ENCODE measurements at places on chromosomes 16 and 17.

- no peak for DNase-seq
Observed at GRCh38 chr16:389352-389751, 7.6 kb upstream of the PGAP6 start.

GRCh38 chr17:31704483-31704882 is 154.6 kb downstream of the COPRS start:
- peak; percentile 40 for DNase-seq

GRCh38 chr16:65543781-65544740 is 422.2 kb upstream of the CDH11 start:
- no peak for DNase-seq

- no peak for DNase-seq
Observed at GRCh38 chr17:27968206-27968732, 74.2 kb upstream of the NLK start.

GRCh38 chr16:20674684-20675487 is 22.6 kb downstream of the ACSM1 start:
- peak; percentile 10 for DNase-seq

- peak; percentile 18 for DNase-seq
Observed at GRCh38 chr17:36705874-36706731, 104.7 kb downstream of the MRM1 start.

GRCh38 chr17:73586275-73586832 is 57.9 kb downstream of the SDK2 start:
- DNase-seq = peak; percentile 85

DNA sequence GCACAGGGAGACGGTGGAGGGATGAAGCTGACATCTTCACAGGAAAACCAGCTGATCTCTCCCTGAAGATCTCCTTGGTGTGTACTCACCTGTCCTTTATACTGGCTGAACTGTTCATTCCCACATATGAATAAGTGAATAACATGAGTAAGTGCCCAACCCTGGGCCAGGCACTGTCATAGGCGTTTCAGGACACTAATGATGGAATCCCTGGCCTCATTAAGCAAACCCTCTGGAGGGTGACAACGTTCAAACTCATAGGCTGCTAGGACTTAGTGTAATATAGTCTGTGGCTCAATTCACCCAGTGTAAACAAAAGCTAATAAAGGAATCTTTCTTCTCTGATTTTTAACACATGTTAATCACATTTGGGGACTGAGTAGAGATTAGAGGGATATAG is 24.5 kb downstream of the GAS7 start:
- no peak for DNase-seq

DNA sequence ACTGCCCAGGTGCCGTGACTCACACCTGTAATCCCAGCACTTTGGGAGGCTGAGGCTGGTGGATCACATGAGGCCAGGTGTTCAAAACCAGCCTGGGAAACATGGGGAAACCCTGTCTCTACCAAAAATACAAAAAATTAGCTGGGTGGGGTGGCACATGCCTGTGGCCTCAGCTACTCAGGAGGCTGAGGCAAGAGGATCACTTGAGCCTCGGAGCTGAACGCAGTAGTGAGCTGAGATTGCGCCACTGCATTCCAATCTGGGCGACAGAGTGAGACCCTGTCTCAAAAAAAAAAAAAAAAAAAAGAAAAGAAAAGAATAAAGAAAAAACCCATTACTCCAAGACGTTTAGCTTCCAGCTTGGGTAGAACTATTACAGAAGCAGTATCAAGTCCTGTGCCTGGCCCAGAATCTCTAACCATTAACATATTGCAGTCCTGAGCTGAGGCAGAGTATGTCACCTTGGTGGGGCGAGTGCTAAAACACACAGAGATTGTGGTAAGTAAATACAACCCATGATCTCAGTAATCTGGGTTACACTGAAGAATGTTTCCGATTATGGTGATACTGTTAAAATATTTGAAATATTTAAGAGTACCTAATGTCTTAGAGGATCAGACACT is 23.2 kb upstream of the CFAP20 start:
- DNase-seq = no peak

DNA sequence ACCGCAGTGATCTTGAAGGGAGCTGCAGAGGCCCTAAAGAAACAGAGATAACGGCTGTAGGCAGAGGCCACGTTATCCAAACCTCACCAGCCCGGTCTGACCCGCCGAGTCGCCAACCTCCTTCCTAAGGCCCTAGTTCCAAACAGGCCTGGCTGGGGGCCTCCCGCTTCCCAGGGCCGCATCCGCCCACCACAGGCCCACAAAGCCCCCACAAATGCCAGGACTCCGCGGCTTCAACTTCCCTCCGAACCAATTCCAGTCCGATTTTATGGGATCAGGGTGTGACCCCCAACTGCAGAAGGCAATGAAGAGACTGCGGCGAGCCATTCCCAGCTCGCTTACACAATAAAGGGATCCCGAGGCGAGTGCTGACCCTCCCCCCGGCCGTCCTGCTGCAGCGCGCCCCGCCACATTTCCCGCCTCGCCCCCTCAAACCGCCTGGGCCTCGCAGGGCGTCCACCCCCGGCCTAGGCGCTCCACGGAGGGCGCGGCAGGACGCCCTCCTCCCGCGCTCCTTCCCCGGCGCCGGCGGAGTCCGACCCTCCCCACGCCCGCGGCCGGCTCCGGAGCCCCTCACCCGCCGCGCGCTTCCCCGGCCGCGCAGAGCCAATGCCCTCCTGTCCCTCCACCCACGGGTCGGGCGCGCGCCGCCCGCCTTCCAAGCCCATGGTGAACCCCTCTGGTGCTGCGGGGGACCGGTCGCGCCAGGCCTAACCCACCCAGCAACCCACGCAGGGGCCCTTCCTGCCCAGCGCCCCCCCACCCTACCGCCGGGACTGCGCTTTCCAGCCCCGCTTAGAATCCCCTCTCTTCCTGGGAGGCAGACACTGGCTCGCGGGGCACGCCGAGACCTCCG is 926 bp downstream of the MYH10 start:
- DNase-seq = peak; percentile 52

- peak; percentile 68 for DNase-seq
Observed at GRCh38 chr17:48491527-48492273, 39.1 kb downstream of the HOXB1 start.

GRCh38 chr17:10177131-10177912 is 21.1 kb downstream of the GAS7 start:
- DNase-seq = no peak

DNA sequence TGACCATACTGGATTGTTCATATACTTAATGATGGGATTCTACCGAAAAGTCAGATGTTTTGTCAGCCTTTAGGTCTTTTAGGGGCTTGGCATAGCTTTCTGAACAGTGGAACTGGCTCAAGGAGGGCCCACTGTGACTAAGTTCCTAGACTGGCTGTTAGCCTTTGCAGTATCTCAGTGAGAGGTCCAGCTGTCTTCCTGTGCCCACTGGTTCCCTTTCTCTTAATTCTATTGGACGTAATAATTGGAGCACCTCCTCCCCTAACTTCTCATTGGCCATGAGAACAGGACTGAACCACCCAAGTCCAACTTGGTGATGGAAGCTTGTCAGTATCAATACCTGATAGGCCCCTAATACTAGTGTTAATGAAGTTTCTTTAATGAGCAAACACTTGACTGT is 13.5 kb downstream of the KPNA2 start:
- DNase-seq = no peak

DNA sequence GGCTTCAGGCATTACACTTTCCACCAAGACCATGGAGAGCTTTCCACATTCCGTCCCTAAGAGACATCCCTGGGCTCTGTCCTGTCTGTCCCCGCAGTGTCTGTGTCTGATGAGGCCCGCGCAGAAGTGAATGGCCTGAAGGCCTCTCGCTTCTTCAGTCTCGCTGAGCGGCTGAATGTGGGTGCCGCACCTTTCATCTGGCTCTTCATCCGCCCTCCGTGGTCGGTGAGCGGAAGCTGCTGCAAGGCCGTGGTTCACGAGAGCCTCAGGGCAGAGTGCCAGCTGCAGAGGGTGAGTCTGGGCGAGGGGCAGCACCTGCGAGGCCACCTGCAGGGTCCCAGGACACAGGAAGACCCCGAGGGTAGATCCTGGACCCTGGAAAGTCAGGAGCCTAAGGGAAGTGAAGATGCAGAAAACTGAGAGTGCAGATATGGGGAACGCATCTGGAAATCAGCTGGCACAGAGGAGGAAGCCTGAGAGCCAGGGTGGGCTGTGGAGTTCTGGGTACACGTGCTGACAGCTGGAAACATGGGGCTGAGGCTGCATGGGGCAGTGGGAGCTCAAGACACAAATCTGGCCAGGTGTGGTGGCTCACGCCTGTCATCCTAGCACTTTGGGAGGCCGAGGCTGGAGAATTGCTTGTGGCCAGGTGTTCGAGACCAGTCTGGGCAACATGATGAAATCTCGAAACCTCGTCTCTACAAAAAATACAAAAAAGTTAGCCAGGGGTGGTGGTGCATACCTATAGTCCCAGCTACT is 8.0 kb downstream of the CCNF start:
- DNase-seq = no peak

GRCh38 chr16:4272114-4272956 is 488 bp downstream of the TFAP4 start:
- DNase-seq = peak; percentile 84

GRCh38 chr16:1530883-1531637 is 2.4 kb upstream of the TMEM204 start:
- DNase-seq = peak; percentile 68

DNA sequence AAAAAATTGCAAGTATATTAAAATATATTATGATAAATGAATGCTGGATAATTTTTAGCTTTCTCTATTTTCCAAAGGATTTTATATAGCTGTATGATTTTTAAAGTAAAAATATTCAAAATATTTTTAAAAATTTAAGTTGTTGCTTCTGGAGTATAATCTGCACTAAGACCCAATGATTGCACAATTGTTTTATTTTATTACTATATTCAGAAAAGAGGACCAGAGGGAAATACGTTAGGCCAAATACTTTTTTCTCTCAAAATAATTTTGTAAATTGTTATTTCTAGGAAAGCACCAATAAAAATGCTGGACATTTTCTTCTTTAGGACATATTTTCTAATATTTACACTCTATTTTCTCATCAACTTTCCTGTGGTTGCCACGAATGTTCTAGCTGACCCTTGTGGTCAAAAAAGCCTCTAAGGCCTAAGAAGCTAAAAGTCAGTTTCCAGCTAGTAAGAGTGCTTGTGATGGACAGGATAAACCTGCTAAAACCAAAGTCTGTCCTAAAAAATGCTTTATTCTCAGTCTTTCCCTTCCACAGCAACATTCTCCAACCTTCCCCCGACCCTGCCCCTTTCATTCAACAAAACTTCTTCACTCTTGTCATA is 31.2 kb downstream of the MMD start:
- no peak for DNase-seq

- no peak for DNase-seq
Observed at GRCh38 chr17:73390851-73391250, 79.0 kb upstream of the CDC42EP4 start.

DNA sequence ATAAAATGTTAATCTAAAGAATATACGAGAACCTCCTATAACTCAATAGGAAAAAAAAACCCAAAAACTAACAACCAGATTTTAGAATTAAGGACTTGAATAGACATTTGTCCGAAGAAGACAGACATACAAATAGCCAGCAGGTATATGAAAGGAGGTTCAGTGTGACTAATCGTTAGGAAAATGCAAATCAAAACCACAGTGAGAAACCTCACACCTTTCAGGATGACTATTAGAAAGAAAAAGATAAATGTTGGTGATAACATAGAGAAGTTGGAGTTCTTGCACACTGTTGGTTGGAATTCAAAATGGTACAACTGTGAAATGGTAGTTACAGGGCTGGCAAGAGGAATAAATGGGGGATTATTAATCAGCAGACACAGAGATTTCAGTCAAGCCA is 339.0 kb downstream of the TMEM114 start:
- no peak for DNase-seq

- DNase-seq = no peak
Observed at GRCh38 chr17:73156887-73157520, 7.8 kb upstream of the SSTR2 start.

Measured in trophoblast cell (in vitro differentiated cells and primary cell).